ENCODE measurements at places on chromosomes 12 and 14. TPM values are rescaled to one million over a fixed set of nuclear protein-coding genes. Genes with fewer than 3 reads are reported as not detected.

DNA sequence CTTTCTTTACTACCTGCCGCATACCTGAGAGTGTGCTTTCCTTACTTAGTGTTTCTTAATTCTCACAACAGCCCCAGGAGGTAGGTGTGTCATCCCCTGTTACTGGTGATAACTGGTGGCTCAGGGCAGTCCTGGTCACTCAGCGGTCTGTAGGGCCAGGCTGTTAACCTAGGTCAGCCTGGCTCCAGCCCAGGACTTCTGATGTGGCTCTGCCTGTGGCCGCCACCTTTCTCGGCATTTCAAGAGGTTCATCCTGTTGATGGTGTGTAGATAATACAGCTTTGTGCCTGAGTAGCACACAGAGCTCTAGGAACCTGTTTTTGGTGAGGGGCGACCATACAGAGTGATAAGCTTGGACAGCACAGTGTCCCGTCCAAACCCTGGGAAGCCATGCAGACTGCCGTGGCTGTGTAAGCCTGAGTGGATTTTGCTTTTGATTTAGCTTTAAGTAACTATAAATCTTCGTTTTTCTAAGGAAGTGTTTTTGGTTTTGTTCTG lies 11.9 kb upstream of the DNAH10 start:
- DNase-seq = no peak

DNA sequence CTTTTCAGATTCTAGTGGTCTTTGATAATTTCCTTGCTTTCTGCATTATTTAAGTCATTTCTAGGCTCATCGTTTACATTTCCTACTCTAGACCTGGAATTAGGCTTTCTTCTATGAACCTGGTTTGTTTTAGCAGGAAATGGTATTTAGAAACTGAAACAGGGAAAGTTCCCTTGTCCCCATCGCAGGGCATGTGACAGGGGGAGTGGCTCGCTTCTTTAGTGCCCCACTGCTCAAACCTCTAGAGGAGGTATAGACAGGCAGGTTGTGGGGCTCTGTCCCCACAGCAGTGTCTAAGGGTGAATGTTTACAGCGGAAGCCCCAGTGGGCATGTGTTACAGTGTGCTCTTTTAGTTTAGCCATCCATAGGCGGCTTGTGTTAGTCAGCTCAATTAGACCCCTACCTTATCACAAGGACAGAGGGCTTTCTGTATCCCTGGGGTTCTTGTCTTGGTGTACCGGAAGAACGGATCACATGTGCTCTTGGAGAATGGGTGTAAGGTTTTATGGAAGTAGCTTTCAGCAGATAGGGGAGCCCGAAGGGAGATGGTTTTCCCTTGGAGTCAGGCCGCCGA lies 25.0 kb downstream of the IFT81 start:
- no peak for DNase-seq

GRCh38 chr14:94780536-94781399 lies 10.9 kb upstream of the GSC start:
- DNase-seq = no peak

- no peak for DNase-seq
These were observed 58.1 kb upstream of the PRMT8 start for GRCh38 chr12:3432868-3433267.

DNA sequence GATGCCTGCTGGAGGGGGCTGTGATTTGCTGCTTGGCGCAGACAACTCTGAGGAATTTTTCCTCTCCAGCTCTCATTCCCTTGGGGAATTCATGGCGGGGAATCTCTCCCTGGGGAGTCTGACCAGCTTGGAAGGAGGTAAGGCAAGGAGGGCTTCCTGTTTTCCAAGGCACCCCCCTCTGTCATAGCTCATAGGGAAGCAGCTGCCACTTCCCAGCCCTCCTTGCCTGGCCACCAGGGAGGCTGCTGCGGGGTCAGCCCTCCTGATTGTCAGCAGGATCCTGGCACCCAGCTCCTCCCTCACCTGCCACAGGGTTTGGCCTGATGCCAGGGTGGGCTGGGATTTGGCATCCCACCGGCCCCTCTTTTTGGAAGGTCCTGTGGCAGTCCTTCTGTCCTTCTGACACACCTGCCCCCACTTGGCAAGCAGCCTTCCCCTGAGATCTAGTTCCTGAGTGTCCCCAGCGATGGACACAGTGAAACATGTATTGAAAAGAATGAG lies 74.9 kb downstream of the TSPAN9 start:
- DNase-seq = no peak

- no peak for DNase-seq
These were observed 16.2 kb downstream of the MVK start for GRCh38 chr12:109589691-109590245.

- DNase-seq = no peak
These were observed 6.6 kb upstream of the ITGA5 start for GRCh38 chr12:54425702-54426101.

GRCh38 chr12:14010989-14011388 lies 29.6 kb upstream of the GRIN2B start:
- DNase-seq = no peak

- peak; percentile 81 for DNase-seq
These were observed 42.7 kb downstream of the CDC42BPB start for GRCh38 chr14:103014466-103015228.

DNA sequence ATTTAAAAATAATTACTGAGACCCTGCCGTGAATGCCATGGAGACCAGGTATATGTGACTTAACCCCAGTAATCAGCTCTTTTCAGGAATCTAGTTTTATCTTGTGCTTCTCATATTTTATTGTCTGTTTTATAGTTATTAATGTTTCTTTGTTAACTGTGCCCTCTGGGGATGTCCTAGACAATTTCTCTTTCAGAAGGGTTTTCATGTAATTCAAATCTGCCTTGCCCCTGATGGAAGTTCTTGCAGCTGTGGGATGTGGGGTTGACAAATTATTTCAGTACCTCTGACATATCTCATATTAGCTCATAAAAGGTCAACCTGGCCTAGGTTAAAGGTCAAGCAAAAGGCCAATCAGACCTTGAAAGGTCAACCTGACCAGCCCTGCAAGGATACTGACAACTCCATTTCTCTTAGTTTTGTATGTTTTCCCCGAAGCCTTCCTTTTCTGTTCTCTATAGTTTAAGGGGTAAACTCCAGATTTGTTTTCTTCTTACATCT lies 182.3 kb downstream of the SLC41A2 start:
- no peak for DNase-seq

GRCh38 chr12:5497329-5498053 lies 65.6 kb downstream of the NTF3 start:
- no peak for DNase-seq

- DNase-seq = no peak
These were observed 29.7 kb downstream of the CPNE8 start for GRCh38 chr12:38875586-38876228.

- DNase-seq = no peak
These were observed 57.9 kb downstream of the OTX2 start for GRCh38 chr14:56752428-56752827.

DNA sequence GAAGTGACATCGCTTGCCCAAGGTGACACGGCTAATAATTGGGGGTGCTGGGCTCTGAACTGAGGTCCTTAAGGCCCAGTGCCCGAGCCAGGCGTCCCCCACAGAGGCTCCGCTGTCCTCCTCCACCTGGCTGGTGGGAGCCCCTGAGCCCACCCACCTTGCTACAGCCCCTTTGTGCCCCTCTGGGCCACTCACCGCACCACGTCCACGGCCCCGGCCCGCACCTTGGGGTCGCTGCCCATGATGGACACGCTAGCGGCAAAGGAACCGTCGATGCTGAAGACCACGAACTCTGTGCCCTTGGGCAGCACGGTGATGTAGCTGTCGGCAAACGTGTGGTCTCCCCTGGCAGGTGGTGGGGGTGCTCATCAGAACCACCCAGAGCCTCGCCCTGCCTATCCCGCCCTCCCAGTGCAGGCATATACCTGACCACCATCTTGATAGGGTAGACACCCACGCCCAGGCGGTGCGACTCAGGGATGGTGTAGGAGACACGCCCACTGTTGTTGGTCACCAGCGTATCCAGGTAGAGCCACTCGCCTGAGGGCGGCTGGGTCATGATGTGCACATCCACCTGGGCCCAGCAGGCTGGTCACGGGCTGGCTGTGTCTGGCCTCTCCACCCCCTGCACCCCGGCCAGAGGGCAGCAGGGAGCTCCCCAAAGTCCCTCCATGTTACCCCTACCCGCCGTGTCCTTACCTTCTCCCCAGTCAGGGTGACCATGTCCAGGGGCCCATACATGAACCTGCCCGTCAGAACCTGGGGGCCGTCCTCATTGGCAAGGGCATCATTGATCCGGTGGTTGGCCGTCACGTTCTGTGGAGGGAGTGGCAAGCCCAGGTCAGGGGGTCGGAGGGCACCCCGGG lies 6.8 kb downstream of the ARL6IP4 start:
- no peak for DNase-seq

- no peak for DNase-seq
These were observed 116.2 kb upstream of the FRMD6 start for GRCh38 chr14:51535443-51536044.

DNA sequence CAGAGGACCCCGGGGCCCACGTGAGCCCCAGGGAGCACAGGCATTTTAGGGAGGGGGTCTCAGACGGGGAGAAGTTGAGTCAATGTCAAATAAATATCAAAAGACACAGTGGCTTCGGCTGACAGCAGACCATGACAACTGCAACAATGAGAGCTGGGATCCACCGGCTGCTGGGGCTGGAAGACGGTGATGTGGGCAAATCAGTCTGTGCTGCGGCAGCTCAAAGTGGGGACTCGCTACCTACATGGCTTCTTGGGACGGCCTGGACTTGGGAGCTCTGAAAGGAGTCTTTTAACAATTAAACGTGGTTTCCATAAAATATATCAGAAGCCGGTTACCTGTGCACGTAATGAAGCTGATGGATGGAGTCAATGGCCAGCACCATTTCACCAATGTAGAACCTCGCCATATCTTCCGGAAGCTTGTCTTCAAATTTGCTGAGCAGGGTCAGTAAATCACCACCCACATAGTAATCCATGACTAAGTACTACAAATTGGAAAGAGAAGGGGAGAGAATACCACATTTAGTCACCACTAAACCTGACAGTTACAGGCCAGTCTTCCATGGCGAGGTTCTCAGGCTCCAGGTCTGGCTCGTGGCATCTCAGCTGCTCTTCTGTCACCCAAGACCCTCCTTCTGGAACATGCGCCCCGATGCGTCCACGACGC lies 58.0 kb downstream of the CDC42BPB start:
- DNase-seq = peak; percentile 85

DNA sequence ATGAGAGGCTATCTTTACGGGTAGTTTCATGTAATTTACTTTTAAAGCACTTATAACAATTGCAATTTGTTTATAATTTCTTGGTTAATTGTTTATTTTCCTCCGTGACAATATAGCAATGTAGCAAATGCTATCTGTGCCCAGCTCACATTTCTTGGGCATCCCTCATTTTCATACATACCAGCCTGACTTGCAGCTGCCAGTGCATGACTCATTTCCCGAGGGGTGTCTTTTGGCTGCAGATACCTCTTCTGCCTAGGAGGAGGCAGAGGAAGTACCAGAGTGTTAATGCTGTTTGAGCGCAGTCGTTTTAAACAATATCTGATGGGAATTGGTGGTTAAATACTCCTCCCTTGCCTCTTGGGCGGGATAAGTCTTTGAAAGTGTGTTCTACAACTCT lies 104.2 kb upstream of the ABCD2 start:
- peak; percentile 45 for DNase-seq

GRCh38 chr12:88860851-88861250 lies 280.6 kb upstream of the KITLG start:
- no peak for DNase-seq

Gene TCL1B
- not detected for total RNA-seq

Gene SIRT4
- total RNA-seq = 2.5 TPM

Gene KRT80
- 0.17 TPM for total RNA-seq

Gene SDR9C7
- total RNA-seq = not detected

Gene OVCH1
- 0.51 TPM for total RNA-seq

Gene SLC48A1
- 18.7 TPM for total RNA-seq

Gene PSMB11
- total RNA-seq = under 0.01 TPM

Gene PPM1H
- 3.1 TPM for total RNA-seq

Gene RPS6KL1
- 1.2 TPM for total RNA-seq

Gene FAM186B
- 0.51 TPM for total RNA-seq

Gene SLC22A17
- 23.1 TPM for total RNA-seq

Gene LMNTD1
- total RNA-seq = not detected

Gene CPNE6
- total RNA-seq = not detected

Gene PPP4R4
- 0.51 TPM for total RNA-seq
